ENCODE measurements at places on chromosomes 3 and 15.
A peak's percentile ranks its signal among the peaks of the same experiment; 100 is the strongest.

GRCh38 chr3:51282931-51283330 is 102.2 kb upstream of the MANF start:
- DNase-seq, result peak; percentile 61

DNA sequence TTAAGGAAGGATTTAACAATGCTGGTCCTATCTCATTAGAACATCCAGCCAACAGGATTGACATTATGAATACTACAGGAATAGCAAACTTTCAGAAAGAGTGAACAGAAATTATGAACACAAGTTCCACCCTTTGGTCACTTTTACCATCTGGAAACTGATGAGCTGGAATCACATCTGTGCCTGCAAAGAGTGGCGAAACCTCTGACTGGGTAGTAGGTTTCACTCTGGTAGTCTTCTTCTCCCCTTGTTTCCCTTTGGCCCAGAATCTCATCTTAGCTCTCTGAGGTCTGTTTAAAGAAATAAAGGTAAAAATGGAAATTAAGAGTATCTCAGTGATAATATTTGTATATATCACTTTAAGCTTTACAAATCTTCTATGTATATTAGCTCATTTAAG is 73.1 kb downstream of the NR2E3 start:
- no peak for DNase-seq

- DNase-seq, result no peak
These were observed 792.6 kb downstream of the NAALADL2 start for GRCh38 chr3:175651716-175652115.

GRCh38 chr3:23994244-23994569 is 49.1 kb downstream of the NR1D2 start:
- DNase-seq, result no peak

DNA sequence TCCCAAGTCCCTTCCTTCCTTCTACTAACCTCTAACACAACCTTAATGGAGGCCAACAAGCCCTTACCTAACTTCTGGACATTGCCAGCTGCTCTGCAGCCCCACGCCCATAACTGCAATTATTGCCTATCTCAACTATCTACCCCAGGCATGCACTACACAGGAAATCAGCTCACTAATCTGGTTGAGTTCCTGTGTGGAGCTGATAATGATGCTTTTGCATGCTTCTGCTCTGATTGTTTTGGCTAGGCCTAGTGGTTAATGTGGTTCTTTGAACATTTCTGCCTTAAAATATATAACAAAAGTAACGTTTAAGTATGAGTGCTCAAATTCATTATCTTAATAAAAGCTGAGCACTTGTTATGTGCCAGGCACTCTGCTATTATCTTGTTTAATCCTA is 463.9 kb downstream of the MFSD1 start:
- no peak for DNase-seq

DNA sequence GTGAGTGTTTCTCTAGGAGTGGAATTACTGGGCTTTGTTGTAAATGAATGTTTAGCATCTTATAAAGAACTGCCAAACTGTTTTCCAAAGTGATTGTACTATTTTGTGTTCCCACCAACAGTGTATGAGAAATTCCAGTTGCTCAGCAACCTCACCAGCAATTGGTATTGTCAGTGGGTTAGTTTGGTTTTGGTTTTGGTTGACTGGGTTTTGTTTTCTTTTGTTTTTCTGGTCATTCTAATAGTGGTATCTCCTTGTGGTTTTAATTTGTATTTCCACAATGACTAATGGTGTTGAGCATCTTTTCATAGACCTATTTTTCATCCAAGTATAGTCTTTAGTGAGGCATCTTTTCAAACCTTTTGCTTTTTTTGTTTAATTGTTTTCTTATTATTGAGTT is 27.1 kb downstream of the FILIP1L start:
- DNase-seq, result no peak

DNA sequence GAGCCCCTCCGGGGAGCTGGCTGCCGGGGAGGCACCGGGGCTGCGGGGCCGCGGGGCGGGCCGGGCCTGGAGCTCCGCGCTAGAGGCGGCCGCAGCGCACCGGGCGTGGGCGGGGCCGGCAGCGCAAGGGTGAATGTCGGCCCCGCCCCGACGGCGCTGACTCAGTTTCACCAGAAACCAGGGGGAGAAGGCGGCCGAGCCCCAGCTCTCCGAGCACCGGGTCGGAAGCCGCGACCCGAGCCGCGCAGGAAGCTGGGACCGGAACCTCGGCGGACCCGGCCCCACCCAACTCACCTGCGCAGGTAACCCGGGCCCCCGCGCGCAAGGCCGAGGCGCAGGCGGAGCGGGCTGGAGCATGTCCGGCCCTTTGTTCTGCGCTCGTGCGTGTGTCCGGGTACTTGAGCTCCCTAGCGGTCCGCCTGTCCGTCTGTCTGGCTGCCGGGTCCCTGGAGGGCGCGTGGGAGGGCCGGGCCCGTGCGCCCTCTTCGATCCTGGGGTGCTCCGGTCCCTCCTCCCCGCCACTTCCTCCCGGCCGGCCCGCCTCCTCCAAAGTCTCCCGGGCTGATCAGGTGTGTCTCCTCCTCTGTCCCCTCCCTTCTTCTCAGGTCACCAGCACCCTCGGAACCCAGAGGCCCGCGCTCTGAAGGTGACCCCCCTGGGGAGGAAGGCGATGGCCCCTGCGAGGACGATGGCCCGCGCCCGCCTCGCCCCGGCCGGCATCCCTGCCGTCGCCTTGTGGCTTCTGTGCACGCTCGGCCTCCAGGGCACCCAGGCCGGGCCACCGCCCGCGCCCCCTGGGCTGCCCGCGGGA is at the start of gene SPINT1:
Gene SPINT1, plus strand, starts transcription at position 164 of the 811 bp plus-strand sequence. Its CDS starts 507 bp downstream, at position 671.
- peak; percentile 87 for DNase-seq

DNA sequence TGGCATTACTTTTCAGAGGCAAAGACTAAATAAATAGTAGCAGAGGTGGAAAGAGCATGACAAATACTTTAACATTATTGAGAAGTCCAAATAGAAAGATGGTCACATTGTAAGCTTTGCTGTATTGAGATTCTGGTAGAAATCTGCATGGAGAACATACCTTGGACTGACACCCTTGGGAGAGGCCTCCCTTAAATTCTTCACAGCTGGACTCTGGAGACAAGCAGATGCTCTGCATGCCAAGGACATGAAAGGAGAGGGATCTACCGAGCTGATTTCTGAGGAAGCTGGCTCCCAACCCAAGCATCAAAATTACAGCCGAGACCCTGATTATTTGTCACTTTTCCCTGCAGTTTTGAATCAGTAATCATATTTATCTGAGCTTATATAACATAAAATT is 212.5 kb upstream of the COL8A1 start:
- no peak for DNase-seq

GRCh38 chr3:147298511-147298982 is 107.8 kb downstream of the ZIC4 start:
- peak; percentile 80 for DNase-seq

DNA sequence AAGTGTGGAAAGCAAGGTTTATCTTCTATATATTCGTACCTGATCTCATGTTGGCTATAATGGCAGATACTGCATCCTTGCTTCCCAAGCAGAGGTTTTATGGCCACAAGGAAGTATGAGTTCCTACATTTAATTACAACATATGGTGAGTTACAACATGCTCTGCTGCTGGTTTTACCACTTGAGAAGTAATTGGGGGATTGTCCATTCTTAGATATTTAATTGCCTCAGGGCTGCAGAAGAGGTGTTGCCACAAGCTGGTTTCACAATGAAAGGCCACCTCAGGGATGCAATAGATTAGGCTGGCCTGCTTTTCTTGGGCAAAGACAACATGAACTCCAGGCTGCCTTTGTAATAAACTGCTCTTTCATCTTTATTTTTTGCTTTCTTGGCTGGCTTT is 48.6 kb downstream of the RAP2B start:
- peak; percentile 89 for DNase-seq

DNA sequence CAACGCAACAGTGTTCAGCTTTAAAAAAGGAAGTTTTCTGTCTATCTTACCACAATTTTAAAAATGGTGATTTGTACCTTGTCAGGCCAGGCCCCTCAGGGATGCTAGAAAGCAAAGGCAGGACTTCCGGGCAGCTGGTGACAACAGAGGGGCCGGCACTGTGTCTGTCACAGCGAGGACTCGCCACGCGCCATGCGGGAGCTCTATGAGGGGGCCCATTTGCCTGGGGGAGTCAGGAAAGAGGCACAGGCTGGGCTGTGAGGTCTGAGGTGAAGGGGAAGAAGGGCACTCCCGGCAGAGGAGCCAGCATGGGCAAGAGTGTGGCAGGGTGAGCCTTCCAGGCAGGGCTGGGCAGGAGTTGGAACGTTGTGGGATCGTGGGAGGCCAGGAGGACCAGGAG is 7.0 kb downstream of the IQSEC1 start:
- no peak for DNase-seq

- no peak for DNase-seq
These were observed 19.6 kb downstream of the HSPBAP1 start for GRCh38 chr3:122773944-122774509.

DNA sequence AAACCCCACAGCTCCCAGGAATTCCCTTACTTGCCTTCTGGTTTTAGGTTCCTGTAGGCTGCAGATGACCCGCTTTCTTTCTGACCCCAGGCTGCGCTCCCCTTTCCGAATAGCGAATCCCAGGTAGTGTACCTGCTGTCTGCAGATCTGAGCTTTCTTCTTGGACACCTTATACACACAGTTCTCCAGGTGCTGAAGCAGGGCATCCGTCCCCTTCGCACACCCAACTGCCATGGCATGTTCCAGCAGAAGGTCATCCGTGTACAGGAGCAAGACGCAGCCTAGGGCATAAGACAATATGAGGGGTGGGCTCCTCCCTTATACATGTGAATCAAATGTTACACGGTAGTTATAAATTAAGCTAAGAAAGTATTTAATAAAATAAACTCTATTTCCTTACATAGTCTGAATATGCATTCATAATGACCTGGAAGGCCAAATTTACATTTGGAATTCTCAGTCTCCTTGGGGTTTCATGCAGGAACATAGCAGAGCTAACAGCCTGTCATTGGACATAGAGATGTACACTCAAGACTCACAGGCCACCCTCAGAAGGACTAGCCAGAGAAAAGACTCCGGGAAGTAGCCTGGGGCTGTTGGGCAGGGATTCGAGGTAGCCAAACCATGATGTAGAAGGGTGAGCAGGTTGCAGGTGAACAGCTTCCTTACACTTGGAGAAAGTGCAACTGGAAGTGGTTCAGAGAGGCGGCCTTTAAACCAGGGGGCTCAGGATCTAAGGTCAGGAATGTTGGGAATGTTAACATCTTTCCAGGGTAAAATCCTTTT is 8.2 kb upstream of the DNAAF4 start:
- no peak for DNase-seq

GRCh38 chr3:136931606-136932005 is 26.2 kb upstream of the IL20RB start:
- peak; percentile 14 for DNase-seq

DNA sequence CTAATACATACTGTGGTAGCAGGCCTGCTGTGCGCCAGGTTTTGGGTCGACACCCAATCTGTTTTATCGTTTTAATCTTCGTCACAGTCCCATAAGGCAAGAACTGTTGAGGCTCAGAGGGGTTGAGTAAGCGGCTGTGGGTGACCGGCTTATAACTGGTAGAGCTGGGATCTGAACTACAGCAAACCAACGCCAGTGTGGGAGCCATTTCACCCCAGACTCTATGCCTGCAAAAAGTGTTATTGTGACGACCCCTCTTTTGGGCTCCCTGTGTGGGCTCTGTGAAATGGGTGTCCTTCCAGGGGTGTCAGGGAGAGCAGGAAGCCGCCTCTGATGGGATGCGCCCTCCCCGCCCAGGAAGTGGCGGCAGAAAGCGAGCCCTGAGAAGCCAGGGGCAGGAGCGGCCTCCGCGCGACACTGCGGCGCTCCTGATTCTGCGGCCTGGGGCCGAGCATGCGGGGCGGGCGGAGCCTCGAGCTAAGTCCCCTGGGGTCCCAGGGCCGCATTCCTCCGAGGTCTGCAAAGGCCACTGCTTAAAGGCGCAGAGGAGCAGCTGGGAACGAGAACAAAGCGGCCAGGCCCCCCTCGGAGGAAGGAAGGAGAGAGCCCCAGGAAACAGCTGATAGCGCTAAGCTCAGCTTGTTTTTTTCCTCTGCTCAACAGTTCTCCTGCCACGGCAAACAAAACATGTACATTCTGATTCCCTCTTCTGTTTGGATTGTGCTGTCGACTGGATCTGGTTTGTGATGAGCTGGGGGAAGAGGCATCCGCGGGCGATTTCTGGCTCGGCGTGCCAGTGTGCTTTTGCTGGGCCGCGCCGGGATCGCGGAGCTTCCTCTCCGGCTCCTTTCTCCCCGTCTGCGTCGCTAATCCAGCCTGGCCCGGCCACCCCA is 33.9 kb downstream of the GRK7 start:
- peak; percentile 9 for DNase-seq

GRCh38 chr3:189636048-189636447 is 4.9 kb downstream of the TP63 start:
- DNase-seq, result no peak

DNA sequence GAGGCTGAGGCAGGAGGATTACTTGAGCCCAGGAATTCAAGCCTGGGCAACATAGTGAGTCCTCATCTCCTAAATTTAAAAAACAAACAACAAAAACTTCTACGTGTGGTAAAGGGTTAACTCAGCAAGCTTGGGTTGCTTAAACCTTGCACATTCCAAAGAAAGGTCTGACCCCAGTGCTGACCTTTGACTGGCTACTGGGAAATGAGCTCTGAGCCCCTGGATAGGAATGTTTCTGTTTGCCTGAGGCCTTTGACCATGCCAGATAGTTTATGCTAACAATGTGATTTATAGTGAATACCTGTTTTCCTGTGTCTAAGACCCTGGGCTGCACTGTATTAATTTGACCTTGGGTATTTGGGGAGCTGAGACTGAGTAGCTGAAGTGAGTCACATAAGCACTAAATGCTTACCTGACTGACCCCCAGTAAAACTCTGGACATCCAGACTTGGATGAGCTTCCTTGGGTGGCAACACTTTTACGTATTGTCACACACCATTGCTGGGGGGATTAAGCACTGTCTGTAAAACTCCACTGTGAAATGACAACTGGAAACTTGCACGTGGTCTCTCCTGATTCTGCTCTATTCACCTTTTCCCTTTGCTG is 20.7 kb downstream of the TCAIM start:
- DNase-seq, result no peak

- no peak for DNase-seq
These were observed 40.5 kb upstream of the PDZRN3 start for GRCh38 chr3:73665286-73665685.

GRCh38 chr15:52462806-52463360 is 65.8 kb downstream of the MYO5A start:
- DNase-seq, result no peak

DNA sequence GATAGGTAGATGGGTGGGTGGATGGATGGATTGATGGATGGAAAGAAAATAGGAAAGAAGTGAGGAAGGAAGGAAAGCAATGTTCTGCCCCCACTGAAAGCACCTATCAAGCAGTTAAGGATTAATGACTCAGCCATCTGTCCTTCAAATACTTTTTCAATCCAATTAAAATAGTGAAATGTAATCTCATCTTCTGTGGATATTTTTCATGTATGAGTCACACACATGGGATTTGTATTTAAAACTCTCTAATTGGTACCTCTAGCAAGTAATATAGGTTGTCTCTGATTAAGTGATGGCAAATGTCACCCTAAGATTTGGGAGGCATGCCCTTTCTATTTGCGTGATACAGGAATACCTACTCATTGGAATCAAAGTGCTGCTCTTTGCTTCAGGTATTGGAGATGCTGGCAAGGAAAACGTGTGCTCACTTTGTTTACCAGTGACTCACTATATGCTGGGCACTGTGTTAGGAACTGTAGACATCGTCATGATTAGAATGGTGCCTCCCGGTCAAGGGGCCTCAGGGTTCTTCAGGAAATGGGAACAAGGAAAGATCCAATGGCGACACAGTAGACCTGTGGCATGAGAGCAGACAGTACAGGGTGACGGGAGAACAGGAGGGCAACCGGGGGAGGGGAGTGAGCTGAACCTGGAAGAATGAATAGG is 230.1 kb downstream of the CLSTN2 start:
- DNase-seq, result peak; percentile 41
